ENCODE measurements at places on chromosomes 4 and X. TPM values are rescaled to one million over a fixed set of nuclear protein-coding genes. Genes with fewer than 3 reads are reported as not detected.

Gene SHROOM4
- polyA plus RNA-seq, result 0.55 TPM

Gene ANK2
- 10.9 TPM for polyA plus RNA-seq

Gene CA5B
- 3.0 TPM for polyA plus RNA-seq

Gene SLC6A14
- polyA plus RNA-seq, result not detected

Gene FRMD7
- not detected for polyA plus RNA-seq

Gene NWD2
- not detected for polyA plus RNA-seq

Data from GM23248 (cell line).